ENCODE measurements at places on chromosomes 2 and 18.
A peak's percentile ranks its signal among the peaks of the same experiment; 100 is the strongest.

DNA sequence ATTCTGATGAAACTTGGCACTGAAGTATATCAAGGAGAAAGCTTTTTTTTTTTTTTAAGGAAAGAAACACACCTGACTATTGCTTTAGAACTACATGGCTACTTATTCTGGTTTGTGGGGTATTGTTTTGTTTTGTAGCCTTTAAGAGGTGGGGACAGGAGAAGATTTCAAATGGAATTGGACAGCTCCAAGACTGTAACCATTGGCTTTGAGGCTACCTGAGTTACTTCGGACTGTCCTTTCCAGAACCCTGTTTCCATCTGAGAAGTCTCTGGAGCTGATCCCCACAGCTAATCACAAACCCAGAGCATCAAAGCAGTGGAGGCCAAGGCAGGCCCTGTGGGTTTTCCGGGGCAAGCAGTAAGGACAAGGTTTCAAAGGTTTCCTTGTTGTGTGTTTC lies 4.7 kb downstream of the CDC42EP3 start:
- no peak for DNase-seq

DNA sequence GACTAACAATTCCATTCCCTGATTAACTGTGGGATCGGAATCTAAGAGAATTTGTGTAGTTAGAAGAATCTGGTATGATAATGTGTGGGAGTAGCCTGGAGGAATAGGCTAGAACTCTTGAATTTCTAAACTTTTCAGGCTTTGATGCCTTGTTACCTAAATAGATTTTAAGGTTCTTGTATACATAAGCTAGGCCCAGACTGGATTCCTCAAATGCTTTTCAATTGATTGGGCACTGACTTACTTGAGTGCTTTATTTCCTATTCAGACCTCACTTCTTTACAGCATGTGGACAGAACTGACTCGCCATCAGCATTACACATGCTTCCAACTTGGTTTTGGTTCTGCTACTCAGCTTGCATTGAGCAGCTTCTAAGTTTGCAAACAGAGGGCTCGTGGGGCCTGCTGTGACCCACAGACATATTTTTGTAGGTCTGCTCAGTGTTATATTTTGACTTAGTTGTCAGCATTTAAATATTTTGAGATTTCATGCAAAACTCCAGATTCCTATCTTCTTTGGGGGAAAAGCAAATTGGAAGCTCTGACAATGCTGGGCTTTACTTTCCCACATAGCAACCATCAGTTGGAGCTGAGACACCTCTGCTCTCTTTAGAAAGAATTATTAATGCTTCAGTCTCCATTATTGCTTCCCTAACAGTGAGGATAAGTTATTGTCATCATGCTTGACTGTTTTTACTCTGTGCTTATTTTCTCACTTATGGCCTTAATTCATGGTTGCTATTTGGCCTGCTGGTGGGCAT lies 5.7 kb downstream of the PARD3B start:
- DNase-seq = no peak

GRCh38 chr18:7899078-7899477 lies 332.0 kb downstream of the PTPRM start:
- no peak for DNase-seq

DNA sequence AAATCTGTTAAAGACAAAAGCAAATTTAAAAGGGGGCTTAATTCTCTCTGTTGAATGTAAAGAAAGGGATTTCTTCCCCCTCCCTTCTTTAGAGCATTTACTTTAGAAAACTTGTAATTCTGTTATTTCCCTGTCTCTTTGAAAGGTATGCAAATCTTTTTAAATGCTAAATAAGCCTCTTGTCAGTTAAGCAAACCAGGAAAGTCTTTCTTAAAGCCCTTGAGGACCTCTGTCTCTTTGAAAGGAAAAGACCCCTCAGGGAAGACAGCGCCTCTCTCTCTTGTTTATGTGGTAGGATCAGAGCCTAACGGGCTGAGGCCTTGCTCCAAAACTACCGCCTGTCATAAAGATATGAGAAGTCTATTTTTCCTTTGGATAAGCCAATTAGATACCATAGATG lies 139.9 kb upstream of the CDH7 start:
- no peak for DNase-seq

DNA sequence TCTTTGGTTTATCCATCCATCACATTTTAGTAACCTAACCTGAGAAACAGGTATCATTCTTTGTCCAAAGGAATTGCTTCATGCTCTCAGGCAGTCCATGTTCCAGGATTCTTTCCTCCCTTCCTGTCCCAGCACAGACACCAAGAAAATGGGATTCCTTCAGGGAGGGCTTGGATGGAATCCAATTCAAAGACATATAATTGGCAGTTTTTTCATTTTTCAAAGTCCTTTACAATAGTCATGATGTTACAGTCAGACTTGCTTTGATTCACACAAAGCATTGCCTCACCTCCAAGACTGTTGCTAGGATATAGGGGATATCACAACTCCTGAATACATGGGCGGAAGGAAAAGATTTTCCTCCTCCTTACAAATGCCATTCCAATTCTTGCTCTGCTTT lies 241.4 kb upstream of the ACVR2A start:
- DNase-seq = no peak

DNA sequence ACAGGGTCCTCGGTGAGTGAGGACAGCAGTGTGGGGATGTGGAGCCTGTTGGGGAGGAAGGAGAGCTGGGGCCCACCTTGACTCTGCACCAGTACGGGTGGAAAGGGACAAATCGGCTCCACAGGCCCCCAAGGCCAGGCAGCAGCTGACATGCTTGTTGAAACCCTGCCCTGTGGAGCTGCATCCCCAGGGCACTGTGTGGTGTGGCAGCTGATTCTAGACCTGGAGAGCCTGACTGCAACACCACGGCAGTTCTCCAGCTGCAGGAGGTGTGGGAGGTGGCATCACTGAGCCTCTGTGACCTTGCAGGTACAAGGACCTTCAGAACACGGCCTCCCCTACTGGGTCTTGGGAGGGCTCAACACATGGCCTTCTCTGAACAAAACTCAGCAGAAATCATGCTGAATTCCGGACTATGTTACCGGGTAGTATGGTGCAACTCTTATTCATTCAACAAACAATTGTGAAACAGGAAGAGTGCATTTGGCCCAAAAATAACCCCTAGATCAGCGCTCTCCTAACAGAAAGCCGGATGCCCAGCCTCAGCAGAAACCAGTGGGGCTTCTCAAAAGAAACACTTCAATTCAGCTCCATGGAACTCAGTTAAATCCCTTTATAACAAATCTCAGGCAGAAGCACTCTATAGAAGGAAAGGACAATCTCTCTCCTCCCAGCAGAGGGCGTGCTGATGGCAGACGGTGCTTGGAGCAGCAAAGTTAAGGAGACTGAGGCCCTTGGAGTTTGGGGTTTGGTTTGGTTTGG lies 104.4 kb upstream of the SALL3 start:
- DNase-seq = peak; percentile 11

DNA sequence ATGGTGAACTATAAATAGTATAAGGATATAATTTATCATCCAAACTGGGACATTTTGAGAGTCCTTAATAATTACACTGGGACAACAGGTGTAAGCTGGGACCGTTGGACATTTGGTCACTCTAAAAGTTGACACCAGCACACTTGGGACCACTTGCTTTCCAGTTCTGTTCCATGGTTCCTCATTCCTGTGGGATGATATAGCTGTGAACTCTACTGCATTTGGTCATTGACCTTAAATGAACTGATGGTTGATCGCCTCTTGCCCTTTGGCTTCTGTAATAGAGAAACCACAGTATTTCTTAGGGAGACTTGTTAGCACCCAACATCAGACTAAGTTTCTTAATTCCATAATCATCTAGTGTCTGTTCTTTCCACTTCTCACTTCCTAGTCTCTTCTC lies 46.7 kb downstream of the EML6 start:
- DNase-seq = no peak

- DNase-seq = peak; percentile 59
These were observed 11.3 kb upstream of the COPS8 start for GRCh38 chr2:237074211-237074993.

GRCh38 chr2:139864821-139865302 lies 1084.7 kb upstream of the NXPH2 start:
- DNase-seq = no peak

DNA sequence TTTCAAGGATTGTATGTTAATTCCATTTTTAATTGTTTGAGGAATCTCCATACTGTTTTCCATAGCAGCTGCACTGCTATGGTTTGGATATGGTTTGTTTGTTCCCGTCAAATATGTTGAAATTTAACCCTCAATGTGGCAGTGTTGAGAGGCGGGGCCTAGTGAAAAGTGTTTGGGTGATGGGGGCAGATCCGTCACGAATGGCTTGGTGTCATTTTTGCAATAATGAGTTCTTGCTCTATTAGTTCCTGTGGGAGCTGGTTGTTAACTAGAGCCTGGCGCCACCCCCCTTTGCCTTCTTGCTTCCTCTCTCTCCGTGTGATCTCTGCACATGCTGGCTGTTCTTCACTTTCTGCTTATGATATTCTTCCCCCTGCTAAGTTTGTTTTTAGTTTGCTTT lies 71.4 kb upstream of the LDLRAD4 start:
- DNase-seq = no peak

DNA sequence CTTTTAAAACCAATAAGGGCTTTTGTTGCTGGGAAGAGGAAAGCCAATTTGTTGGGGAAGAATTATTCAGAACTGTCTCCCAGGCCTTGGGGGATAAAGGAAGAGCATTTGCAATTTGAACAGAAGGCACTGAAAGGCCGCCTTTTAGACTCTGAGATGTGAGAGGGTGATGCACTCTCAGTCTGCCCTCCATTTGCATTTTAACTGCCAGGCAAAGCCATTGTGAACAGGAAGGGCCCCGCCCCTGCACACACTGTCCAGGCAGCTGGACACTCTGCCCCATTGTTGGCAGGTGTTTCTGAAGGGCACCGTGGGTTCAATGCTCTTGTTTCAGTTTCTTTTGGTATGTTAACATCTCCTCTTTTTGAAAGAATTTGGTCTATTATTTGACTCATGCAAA lies 169.5 kb upstream of the COPS8 start:
- no peak for DNase-seq

DNA sequence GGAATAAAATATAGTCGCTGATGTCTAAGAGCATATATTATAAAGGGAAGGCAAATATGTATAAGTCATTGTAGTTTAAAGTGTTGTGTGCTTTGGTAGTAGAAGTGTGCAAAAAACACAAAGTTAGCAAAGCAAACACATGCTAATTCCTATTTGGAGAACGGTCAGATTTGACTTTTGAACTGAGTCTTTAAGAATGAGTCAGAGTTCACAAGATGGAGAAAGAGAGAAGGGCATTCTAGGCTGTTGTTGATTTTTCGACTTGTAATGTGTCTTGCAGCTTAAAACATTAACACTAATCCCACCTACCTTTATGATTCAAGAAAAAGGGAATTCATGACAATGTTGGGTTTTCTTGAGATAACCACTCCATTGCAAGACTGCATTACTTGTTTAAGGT lies 98.1 kb downstream of the CRIM1 start:
- DNase-seq = no peak

DNA sequence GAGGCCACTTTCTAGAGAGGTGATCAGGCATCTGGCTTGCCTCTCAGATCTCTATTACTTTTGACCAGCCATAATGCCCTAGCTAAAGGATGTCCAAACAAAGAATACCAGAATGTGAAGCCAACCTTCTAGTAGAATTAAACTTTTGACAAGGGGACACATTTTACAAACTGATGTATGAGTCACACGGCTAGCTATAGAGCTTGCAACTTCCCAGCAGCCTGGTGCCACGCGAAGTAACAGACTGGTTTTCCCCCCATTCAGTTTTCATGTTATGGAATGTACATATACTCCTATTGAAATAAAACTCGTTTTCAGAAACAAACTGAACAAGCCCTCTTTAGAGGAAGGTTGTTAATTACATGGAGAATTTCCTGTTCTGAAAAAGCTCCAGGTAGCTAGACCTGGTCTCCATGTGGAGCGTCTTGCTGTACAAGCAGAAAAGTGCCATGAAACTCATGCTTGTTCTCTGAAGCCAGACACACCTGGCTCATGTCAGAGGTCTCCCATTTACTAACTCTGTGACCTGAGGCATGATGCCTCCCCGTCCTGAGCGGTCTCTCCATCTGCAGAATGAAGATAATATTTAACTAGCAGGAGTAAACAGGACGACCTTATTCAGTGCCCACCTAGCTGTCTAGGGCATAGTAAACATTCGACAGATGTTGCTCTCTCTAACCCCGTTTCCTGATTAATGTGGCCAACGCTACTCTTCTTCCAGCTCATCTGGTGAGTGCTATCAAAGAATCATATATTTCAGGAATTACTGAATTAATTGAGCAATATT lies 81.5 kb upstream of the MAP3K20 start:
- no peak for DNase-seq

- DNase-seq = peak; percentile 51
These were observed 40.6 kb upstream of the MRPL19 start for GRCh38 chr2:75605770-75606529.

- no peak for DNase-seq
These were observed 1096.7 kb upstream of the DDX18 start for GRCh38 chr2:116717832-116718231.
